ENCODE measurements at places on chromosomes 5 and 9.

DNA sequence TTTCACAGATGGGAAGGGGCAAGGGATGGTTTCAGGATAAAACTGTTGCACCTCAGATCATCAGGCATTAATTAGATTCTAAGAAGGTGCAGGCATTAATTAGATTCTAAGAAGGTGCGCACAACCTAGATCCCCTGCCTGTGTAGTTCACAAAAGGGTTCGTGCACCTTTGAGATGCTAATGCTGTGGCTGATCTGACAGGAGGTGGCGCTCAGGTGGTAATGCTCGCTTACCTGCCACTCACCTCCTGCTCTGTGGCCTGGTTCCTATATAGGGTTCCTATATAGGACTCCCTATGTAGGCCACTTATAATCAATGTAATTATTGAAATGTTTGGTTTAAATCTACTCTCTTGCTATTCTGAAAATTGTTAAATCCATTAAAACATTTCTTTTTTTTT is 171.0 kb downstream of the MSX2 start:
- DNase-seq, result no peak

GRCh38 chr5:132211787-132212186 is 15.9 kb downstream of the P4HA2 start:
- DNase-seq, result no peak

DNA sequence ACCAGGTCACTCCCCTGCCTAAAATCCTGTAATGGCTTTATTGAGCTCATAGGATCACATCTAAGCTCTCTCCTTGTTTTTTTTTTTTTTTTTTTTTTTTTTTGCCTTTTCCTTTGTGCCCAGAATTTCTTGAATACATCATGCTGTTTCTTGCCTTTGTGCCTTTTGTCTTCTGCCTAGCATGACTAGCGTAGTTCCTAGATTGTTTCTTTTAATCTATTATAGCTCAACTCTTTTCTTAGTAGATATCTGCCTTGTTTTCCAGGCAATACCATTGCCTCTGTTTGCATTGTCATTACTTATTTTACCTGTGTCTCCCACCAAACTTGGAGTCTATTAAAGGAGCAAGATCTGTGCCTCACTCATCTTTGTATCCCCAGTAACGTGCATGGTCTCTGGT is 106.1 kb upstream of the C9orf72 start:
- DNase-seq, result no peak

DNA sequence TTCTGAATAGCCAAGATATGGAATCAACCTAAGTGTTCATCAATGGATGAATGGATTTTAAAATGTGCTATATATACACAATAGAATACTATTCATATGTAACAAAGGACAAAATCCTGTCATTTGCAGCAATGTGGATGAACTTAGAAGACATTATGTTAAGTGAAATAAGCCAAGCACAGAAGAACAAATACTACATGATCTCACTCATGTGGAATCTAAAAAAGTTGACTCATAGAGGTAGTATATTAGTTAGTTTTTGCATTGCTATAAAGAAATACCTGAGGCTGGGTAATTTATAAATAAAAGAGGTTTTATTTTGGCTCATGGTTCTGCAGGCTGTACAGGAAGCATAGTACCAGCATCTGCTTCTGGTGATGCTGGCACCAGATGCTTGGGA is 8.1 kb downstream of the CATSPER3 start:
- no peak for DNase-seq

DNA sequence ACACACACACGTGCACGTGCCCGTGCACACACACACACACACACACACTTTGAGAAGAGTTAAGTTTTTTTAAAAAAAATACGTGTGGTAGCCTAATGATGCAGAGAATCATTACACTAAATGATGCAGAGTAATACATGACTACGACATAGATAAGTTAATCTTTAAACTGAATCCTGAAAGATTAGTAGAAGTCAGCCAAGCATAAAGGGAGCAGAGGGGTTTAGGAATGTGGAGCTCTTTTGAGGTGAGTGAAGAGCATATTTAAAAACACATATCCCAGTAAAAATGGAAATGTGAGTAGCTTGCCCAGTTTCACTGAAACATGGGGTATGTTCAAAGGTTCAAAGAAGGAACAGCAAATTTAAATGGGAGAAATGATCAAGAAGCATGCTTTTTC is 61.3 kb upstream of the TYRP1 start:
- no peak for DNase-seq

DNA sequence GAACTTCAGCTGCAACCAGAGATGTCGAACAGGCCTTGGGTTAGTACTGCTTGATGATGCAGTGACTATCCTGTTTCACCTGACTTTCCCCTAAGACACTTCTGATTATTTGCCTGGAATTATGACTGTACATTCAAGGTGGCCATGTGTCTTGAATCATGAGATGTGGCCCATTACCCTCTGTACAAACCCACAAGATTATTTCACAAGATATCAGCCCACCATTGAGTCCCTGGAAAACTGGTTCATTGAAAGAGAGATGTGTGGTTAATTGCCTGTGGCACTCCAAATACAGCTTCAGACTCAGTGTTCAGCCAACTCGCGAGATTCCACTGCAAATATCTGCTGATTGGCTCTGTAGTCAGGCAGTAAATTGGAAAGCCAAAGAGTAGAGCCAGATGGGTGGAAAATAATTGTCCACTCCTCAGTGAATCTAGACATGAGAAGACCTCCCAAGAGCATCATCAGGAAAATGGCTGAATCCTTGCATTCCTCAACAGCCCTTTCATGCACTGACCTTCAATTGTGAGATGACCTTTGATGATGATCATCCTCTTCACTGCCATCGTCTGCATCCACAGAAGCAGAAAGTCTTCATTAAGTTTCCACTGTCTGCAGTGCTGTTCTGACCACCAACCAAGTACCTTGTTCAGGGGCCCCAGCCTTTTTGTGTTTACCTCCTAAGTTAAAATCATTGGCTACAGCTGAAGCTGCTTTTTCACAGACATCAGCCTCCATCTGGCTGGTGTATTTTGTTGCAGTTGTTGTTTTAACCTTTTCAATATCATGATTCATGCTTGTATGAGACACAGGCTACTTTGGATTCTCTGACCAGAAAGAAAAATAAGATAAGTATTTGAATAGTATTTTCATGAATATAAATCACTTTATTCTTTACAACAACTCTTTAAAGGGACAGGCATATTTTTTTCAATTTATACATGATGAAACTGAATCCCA is 75.2 kb downstream of the ESM1 start:
- DNase-seq, result peak; percentile 32

- DNase-seq, result no peak
These were observed 321.7 kb upstream of the TNC start for GRCh38 chr9:115439641-115440040.

- DNase-seq, result no peak
These were observed 446.4 kb upstream of the PTGER4 start for GRCh38 chr5:40233268-40233667.

DNA sequence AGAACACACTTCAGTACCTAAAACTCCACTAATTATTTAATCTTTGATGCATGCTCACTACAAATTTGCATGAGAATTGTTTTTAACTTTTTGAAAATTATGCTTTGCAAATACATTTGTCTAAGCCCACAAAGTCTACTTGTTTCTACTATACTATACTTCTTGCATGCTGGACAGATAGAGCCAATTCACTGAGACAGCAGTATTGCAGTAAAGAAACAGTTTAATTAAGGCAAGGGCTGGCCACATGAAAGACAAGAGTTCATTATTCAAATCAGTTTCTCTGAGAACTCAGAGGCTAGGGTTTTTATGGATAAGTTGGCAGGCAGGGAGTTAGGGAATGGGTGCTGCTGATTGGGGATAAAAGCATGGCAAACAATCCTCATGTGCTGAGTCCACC is 6.0 kb upstream of the FXN start:
- no peak for DNase-seq

- DNase-seq, result no peak
These were observed 415.3 kb downstream of the CETN3 start for GRCh38 chr5:89994266-89994665.

- DNase-seq, result no peak
These were observed 6.8 kb downstream of the KDM4C start for GRCh38 chr9:6764523-6764922.

GRCh38 chr5:6708814-6709213 is 4.4 kb upstream of the TENT4A start:
- no peak for DNase-seq

GRCh38 chr9:133612816-133613215 is 3.6 kb upstream of the FAM163B start:
- DNase-seq, result no peak

DNA sequence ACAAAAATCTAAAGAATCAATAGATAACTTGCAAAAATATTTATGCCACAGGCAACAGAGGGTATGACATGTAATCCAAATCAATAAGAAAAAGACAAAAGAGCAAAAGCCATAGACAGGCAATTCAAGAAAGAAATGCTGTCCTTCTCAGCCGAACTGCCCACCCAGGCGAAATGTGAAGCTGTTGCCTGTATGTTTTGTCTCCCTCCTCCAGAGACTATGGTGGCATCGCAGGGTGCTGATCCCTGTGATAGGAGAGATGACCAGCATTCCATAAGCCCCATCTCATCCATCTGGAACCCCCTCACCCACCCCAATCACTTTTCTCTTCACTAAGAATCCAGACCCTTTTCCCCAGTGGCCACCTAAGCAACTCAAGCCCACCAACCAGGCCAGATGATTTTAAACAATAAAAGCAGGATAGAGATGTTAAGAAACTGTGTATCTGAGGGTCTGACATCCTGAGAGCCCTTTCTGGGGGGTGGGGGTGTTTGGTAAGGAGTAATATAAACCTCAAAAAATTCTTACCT is 5.3 kb upstream of the ACSL6 start:
- no peak for DNase-seq

DNA sequence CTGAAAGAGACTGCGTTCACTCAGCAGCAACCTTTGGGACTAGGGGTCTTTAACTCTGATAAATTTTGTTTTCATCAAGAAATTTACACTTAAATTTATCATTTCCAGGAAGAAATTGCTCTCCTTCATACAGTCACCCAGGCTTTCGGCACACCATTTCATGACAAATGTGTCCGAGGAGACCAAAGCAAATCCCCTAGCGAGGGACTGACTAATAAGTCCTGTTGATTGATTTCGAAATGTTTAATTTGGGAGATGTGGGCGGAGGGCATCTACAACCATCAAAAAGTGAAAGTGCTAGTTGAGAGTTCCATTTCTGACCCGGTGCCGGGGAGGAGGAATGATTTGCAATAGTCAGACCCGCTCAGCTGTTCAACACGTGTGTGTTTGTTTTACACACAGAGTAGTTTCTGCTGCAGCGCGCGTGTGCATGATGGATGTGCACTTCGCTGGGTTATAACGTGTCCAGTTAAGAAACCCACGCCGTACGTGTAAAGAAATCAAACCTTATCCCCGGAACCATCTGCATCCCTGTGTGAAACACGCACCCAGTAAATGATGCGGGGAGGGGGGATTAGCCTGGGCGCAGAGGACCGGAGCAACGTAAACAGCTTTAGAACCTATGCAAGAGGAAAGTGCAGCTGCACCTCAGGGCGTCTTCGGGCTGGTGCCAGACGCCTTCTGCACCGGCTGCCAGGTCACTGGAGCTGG is 845 bp upstream of the NR4A3 start:
- peak; percentile 73 for DNase-seq

Data from AG09319 (cell line).